Stimulated activated CD4-positive, alpha-beta T cell treated with anti-CD3 and anti-CD28 coated beads, Interleukin-1b, Interleukin-23, amount 100 ng/mL, for 24 hours (primary cell): ENCODE measurements at places on chromosomes 4 and X.

- DNase-seq = no peak
Measured at GRCh38 chr4:57095956-57096355, 14.2 kb downstream of the IGFBP7 start.

- no peak for DNase-seq
Measured at GRCh38 chrX:19824603-19825002, 62.8 kb downstream of the SH3KBP1 start.

- DNase-seq = no peak
Measured at GRCh38 chr4:175048906-175049305, 130.7 kb downstream of the ADAM29 start.

DNA sequence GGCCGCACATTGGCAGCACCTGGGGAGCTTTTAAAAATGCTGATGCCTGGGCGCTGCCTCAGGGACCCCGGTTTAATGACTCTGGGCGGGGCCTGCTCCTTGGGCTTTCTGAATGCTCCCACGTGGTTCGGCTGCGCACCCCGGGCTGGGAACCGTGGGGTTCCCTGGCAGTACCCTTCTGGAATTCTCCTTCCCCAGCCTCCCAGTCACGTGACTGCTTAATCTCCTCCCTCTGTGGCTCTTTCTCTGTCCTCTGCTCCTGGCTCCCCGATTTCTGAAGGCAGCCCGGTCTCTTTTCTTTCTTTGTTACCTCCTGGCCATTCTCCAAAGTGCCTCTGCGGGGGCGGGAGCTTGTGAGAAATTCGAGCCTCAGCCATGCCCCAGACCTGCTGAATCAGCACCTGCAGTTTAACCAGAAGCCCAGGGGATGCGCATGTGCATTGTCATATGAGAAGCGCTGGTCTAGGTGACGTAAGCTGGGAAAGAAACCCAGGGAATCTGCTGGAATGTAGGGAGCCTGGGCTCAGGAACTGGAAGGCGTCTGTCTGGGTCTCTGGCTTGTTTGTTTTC, 16.6 kb downstream of the CLCN4 start:
- DNase-seq = no peak

- DNase-seq = no peak
Measured at GRCh38 chrX:46485897-46486296, 59.3 kb downstream of the ZNF674 start.
